Pancreas (tissue), 10 donors: ENCODE measurements at places on chromosomes 7 and 10. TPM values are rescaled to one million over a fixed set of nuclear protein-coding genes. Genes with fewer than 3 reads are reported as not detected.

Gene TCAF2
- total RNA-seq = 2.3 TPM

Gene ZNF783
- 5.8 TPM for total RNA-seq

Gene LRRC18
- total RNA-seq = not detected

Gene NXPH1
- not detected for total RNA-seq

Gene PTPN20
- 3.3 TPM for total RNA-seq

Gene ZNF853
- total RNA-seq = 5.9 TPM

DNA sequence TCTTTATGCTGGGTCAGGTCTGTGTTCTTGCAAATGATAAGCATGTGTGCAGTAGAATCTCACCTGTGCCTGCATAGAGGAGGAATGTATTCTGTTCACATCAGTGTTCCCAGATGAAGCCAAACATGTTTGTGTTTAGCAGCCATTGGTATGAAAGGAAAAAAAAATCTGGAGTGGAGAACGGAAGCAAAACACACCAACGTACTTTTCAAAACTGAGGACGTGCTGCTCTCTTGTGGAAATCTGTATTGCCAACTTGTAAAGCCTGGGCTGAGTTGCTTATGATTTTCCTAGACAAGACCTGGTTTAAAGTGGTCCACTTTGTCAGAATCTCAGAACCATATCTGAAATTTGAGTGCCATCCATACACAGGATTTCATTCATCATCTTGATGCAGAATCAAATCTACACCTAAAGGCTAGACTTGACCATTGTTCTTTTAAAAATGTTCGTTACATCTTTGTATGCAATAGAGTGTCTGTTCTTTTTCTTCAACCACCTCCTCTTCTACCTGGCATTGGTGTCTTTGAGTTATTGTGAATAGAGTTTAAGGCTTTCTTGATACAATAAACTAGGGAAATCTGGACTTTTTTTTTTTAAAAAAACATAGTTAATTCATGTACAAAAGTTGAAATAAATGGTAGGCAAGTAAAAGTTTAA lies 367.7 kb downstream of the PHF14 start:
- no peaks in the 10 kb centered on the region for H3K36me3 ChIP-seq
- no peaks in the 10 kb centered on the region for H3K4me1 ChIP-seq
- no peak for DNase-seq
- no peak overlapping the region for H3K27ac ChIP-seq
- no peaks in the 10 kb centered on the region for H3K27me3 ChIP-seq
- no peak overlapping the region for H3K4me3 ChIP-seq

- no peak overlapping the region for H3K27ac ChIP-seq
- H3K36me3 ChIP-seq = no peaks in the 10 kb centered on the region
- H3K4me1 ChIP-seq = no peaks in the 10 kb centered on the region
- no peak for DNase-seq
- no peak overlapping the region for H3K4me3 ChIP-seq
Measured at GRCh38 chr7:98834949-98835348, 34.9 kb downstream of the TMEM130 start.

DNA sequence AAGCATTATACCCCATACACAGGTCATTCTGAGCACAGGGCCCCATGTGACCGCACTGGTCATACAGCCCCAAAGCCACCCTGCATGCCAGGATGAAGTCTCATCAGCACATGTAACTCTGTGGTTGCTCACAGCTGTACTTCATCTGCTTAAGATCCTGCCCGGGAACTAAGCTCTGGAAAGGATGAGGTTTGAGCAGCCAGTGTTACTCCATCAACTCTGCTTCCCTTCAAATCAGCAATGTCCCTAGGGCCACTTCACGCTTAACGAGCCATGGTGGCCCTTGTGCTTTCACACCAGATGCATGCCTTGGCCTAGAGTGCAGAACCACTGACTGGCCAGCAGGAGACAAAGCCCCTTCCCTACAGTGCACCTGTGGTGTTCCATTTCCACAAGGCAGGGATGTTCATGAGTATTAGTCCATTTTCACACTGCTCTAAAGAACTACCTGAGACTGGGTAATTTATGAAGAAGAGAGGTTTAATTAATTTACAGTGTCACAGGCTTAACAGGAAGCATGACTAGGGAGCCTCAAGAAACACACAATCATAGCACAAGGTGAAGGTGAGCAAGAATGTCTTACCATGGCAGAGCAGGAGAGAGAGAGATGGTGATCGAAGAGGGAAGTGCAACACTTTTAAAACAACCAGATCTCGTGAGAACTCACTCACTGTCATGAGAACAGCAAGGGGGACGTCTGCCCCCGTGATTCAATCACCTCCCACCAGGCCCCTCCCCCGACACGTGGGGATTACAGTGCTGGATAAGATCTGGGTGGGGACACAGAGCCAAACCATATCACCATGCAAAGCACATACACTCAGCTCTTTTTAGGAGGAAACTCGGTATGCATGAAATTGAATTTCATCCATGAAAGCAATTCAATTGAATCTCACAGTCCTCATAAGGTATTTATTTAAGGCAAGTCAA lies 149.0 kb upstream of the CDCA7L start:
- no peak for DNase-seq
- no peaks in the 10 kb centered on the region for H3K36me3 ChIP-seq
- no peak overlapping the region for H3K27ac ChIP-seq
- H3K27me3 ChIP-seq = no peaks in the 10 kb centered on the region
- H3K4me1 ChIP-seq = no peaks in the 10 kb centered on the region

DNA sequence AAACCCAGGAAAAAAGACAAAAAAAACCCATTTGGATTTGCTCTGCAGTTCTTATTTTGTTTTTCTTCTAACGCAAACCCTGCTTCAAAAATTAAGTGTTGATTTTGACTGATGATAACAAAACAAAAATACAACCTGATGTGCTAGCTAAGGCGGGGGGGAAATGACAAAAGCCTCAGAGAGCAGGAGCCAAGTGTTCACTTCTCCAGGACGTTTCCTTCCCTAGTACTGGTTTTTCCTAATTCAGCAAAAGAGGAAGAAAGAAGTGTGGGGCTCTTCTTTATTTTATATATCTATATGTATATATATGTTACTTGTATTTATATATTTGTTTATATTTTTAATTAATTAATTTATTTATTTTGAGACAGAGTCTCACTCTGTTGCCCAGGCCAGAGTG lies 28.0 kb downstream of the SNX10 start:
- H3K27me3 ChIP-seq = no peaks in the 10 kb centered on the region
- H3K4me3 ChIP-seq = no peak overlapping the region
- no peaks in the 10 kb centered on the region for H3K4me1 ChIP-seq
- no peaks in the 10 kb centered on the region for H3K36me3 ChIP-seq

DNA sequence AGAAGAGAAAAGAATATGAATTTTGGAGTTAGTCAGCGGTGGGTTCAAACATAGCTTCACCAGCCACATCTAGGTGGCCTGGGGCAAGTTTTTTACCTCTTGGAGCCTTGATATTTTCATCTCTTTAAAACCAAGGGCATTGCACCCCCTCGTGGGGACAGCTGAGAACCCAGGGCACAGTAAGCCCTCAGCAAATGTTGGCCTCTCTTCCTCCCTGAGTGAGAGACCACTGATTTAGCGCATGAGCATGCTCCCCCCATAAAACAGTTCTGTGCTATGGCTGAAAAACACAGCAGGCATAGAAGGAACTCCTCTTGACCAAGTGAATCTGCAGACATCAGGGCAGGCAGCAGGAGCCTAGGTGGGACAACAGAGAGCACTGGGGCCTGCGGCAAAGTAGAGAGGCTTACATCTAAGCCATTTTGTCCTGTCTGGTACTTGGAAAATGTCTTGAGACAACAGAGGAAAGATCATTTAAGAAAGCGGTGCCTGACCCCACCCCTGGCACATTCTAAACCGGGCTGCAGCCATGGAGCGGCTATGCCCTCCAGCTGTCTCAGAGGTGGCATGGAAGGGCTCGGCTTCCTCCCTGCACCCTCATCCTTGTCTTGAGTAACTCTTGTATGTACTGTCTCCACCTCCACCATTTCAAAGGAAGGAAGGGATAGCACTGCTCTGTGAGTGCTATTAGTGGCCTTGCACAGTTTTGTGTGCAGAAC lies 94.7 kb downstream of the ARHGAP22 start:
- no peak overlapping the region for H3K27ac ChIP-seq
- H3K4me3 ChIP-seq = no peak overlapping the region
- peaks cover under 1% of the 10 kb centered on the region for H3K27me3 ChIP-seq
- H3K4me1 ChIP-seq = no peaks in the 10 kb centered on the region
- no peak for DNase-seq

DNA sequence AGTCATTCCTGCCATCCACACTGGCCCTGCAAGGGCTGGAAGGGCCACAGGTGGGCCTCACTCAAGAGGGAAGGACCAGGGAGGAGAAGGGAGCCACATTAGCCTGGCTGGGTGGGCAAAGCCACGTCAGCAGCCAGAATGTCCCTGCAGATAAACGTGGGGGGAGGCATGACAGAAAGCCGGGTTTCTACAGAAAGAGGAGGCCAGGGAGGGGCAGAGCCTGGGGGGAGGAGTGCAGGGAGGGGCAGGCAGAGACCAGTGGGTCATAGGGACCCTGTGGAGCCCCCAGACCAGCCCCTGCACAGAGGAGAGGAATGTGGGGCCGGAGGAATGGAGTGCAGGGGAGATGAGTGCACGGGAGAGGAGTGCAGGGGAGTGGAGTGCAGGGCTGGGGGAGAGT lies 590.2 kb downstream of the PTPRN2 start:
- DNase-seq = no peak
- H3K27ac ChIP-seq = no peak overlapping the region
- H3K4me1 ChIP-seq = no peaks in the 10 kb centered on the region
- H3K4me3 ChIP-seq = no peak overlapping the region

DNA sequence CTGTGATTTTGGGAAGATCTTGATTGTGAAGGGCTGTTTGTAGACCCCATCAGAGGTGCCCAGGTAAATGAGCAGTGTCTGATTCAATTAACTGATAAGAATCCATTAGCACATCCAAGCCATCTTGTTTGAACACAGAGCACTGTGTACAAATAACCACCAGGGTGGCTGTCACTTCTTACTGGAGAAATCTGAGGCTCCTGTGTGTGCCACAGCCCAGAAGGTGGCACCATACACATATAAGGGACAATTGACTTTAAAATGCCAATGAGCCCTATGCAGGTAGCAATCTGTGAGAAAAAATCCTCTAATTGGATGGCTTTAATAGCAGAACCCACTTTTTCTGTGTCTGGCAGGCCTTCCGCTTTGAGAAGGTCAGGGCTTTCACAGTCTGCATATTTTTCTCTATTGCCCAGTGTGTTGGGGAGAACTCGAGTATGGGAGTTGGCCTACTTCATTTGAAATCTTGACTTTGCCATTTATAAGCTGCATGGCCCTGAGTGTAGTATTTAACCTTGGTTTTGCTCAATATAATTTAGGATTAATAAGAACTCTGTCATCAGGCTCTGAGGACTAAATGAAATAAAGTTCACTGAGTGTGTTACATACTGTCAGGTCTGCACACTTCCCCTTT lies 517.4 kb downstream of the CCSER2 start:
- no peaks in the 10 kb centered on the region for H3K36me3 ChIP-seq
- H3K4me3 ChIP-seq = no peak overlapping the region
- no peaks in the 10 kb centered on the region for H3K27me3 ChIP-seq
- no peak for DNase-seq

GRCh38 chr7:71679480-71679879 lies 547.5 kb downstream of the GALNT17 start:
- no peaks in the 10 kb centered on the region for H3K36me3 ChIP-seq
- no peak overlapping the region for H3K27ac ChIP-seq
- H3K4me3 ChIP-seq = no peak overlapping the region
- no peak for DNase-seq

GRCh38 chr7:16200591-16200990 lies 220.7 kb downstream of the CRPPA start:
- DNase-seq = no peak
- no peaks in the 10 kb centered on the region for H3K4me1 ChIP-seq
- H3K27ac ChIP-seq = no peak overlapping the region
- no peaks in the 10 kb centered on the region for H3K36me3 ChIP-seq
- no peaks in the 10 kb centered on the region for H3K27me3 ChIP-seq
- H3K4me3 ChIP-seq = no peak overlapping the region

- no peaks in the 10 kb centered on the region for H3K4me1 ChIP-seq
- no peaks in the 10 kb centered on the region for H3K27me3 ChIP-seq
- H3K4me3 ChIP-seq = no peak overlapping the region
- no peaks in the 10 kb centered on the region for H3K36me3 ChIP-seq
- H3K27ac ChIP-seq = no peak overlapping the region
Measured at GRCh38 chr10:46530249-46531186, 25.9 kb downstream of the GPRIN2 start.

DNA sequence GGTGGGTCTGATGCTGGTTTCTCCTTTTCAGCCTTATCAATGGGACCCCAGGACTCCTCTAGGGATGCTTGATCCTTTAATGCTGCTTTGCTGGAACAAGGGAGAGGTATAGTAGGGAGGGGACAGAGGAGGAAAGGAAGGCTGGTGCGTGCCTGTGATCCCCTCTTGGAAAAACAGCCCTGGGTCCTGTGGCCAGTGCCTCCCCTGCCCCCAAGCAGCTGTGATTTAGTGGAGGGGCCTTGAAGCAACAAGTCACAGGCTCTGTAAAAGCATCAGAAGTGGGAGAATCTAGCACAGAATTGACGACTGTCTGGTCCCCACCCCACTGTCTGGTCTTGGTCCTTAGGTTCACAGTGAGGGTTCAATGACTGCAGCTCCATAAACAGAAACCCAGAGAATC lies 237.7 kb downstream of the SKAP2 start:
- H3K27ac ChIP-seq = no peak overlapping the region
- no peaks in the 10 kb centered on the region for H3K36me3 ChIP-seq
- no peaks in the 10 kb centered on the region for H3K27me3 ChIP-seq
- H3K4me1 ChIP-seq = no peaks in the 10 kb centered on the region
- no peak overlapping the region for H3K4me3 ChIP-seq

DNA sequence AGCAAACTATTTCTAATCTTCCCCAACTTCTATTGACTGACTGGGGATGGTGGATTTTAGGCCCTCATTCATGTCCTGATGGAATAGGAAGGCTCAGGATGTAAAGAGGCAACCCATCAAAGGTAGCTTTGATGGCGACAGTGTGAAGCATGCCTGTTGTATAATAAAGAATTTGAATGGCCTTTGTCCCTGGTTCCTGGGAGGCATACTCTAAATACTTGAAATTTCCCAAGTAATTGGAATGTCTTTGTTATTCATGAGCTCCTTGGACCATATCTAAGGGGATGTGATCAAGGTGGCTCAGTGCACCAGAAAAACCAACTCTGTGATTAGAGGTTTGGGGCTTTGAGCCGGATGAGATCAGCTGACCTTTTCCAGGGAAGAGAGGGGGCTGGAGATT lies 264.5 kb upstream of the NEBL start:
- H3K27ac ChIP-seq = no peak overlapping the region
- H3K4me3 ChIP-seq = no peak overlapping the region
- DNase-seq = no peak
- peaks cover 9% of the 10 kb centered on the region for H3K4me1 ChIP-seq

DNA sequence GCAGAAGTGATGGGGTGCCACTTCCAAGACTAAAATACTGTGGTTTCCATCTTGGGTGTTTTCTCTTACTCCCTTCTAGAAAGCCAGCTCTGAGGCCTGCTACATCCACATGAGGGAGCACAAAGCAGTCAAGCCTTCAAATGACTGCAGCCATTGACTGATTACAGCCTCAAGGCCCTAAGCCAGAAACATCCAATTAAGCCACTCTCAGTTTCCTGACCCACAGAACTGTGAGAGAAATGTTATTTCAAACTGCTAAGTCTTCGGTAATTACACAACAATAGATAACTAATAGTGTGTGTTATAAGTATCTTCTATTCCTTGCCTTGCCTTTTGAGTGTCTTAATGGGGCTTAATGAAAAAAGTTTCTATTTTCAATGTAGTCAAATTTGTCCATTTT lies 24.8 kb downstream of the BRAF start:
- DNase-seq = no peak
- H3K27ac ChIP-seq = no peak overlapping the region
- H3K27me3 ChIP-seq = no peaks in the 10 kb centered on the region
